ENCODE measurements at places on chromosomes 11 and 22. TPM values are rescaled to one million over a fixed set of nuclear protein-coding genes. Genes with fewer than 3 reads are reported as not detected.

DNA sequence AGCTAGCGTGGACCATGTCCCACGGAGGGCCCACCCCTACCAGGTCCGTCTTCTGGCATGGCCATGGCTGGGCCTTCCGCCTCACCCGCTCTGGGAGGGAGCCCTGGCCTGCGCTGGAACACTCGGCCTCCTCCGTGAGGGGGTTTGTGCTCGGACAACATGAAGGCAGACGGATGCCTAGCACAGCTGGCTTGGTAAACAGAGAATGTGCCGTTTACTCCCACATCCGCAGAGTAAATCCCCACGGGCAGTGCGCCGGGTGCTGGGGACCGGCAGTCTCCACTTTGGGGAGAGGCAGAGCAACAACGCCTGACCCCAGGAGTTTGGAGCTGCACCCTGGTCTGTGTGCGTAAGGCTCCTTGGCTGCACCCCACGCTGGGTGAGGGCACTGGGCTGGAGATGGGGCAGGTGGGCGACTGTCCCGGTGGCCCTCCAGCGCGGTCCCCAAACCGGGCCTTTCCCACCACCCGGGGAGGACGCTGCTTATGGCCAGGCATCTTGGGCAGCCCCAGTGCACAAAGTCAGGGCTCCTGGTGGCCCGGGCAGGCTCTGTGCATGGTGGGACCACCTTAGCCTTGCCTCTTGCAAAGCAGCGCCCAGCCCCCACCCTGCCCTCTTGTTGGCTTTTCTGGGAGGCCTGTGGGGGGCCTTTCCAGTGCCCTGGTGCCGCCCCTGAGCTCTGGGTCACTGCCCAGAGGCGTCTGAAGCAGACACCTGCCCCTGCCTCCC is 30.7 kb upstream of the MUC5AC start:
- DNase-seq, result no peak

DNA sequence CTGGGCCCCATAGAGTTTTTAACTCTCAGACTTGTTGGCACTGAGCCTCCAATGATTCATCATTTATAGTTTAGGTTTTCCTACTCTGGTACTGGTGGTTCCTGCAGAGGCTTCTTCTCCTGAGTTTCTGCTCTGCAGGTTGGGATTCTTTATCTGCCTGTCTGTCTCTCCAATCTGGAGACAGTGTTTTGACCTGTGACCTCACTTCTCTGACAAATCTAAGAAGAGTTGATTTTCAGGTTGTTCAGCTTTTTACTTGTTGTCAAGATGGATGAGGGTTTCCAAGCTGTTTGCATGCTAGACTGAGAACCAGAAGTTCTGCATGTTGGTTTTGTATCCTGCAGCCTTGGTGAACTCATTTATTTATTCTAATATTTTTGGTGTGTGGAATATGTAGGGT is 63.9 kb downstream of the JAM3 start:
- no peak for DNase-seq

GRCh38 chr11:68120273-68121066 is 718 bp downstream of the CHKA start:
- DNase-seq, result peak; percentile 23

- DNase-seq, result no peak
Measured at GRCh38 chr11:10573556-10573955, 5.1 kb upstream of the LYVE1 start.

PSMC3 gene
- 274 TPM for total RNA-seq

All from LHCN-M2 (cell line).